ENCODE measurements at places on chromosomes 3 and 15.
A peak's percentile ranks its signal among the peaks of the same experiment; 100 is the strongest.

GRCh38 chr3:107414325-107414964 lies 37.2 kb downstream of the CCDC54 start:
- DNase-seq = no peak

DNA sequence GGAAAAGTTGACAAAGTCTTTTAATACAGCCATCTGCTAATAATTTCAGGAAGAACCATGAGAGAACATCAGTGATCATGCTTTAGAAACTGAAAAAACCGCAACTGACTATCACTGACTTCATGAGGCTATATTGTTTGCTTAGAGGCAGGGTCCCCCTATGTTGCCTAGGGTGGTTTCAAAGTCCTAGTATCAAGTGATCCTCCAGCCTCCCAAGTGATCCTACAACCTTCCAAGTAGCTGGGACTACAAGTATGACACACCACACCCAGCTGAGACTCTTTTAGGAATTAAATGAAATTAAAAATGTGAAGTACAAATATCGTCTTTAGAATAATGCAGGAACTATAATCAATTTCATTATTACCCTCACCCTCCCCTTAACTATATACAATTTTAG lies 58.3 kb upstream of the CSPG5 start:
- DNase-seq = no peak

GRCh38 chr15:66819084-66819483 lies 117.0 kb downstream of the SMAD6 start:
- no peak for DNase-seq

GRCh38 chr3:2822611-2823010 lies 287.6 kb downstream of the IL5RA start:
- DNase-seq = no peak

DNA sequence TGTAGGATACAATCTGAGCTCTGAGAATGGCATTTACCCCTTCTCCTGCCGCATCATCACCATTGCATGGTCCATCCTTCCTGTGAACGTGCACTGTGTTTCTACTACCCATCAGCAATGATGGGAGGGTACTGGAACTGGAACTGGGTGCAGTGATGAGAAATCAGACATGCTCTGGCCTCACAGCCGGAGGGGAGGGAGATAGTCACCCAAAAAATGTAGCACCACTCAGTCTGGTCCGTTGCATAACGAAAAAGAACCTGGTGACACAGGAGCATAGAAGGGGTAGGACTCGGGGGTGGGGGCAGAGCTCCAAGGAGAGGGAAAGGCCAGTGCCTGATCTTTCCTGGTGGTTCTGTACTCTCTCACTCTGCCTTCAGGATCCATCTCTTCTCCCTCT lies 205.0 kb downstream of the RPLP1 start:
- DNase-seq = no peak

DNA sequence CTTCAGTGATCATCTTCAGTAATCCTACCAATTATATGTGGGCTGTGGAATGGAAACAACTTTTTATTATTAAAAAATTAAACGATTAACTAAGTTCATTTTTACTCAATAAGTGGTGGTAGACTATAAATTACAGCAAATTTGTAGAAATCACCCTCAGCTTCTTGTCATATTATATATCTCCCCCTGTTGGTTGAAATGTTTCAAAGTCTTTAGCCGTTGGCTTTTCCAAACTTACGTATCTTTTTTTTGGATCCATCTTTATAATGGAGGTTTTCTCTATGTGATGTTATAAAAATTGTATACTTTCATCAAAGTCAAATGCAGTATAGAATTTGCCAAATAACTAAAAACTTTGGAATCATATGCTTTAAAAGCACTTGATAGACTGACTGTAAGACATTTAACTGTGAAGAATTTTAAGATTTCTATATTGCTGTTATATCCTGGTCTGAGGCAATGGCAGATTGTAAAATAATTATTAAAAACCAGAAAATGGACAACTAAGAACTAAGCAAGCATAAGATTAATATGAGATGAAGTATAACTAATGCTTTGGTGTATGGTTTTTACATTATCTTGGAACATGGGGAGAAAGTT lies 44.7 kb downstream of the ATP11B start:
- no peak for DNase-seq

DNA sequence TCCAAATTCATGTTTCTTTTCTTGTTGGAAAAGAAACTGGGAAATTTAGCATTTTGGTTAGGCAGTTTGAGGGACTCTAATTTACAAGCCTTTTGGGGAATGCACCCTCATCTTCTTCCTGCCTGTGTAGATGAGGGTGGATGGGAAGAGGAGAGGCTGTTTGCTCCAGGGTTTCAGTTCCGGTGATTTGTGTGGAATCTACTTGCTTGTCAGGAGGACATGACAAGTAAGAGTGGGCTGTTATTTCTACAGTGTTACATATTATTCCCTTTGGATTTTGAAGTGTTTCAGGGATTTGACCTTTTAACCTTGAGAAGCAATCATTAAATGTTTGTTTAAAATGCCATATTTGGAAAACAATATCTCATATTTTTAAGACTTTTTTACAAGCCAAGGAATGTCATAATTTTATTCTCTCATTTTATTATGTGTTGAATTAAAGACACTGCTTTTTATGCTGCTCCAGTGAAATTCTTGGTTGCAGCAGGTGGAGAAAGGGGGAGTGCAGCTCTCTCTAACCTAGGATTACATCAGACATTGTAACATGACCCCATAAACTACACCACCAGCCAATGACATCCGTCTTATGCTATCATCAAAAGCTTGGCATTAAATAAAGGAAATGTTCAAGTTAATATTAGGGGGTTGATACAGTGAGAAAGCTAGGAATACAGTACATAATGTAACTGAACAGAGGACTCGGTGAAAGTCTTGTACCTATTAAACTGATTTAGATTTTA lies 30.2 kb downstream of the PLAAT1 start:
- DNase-seq = no peak

- peak; percentile 48 for DNase-seq
These were observed 888 bp downstream of the PPP2R3A start for GRCh38 chr3:135966271-135966961.

DNA sequence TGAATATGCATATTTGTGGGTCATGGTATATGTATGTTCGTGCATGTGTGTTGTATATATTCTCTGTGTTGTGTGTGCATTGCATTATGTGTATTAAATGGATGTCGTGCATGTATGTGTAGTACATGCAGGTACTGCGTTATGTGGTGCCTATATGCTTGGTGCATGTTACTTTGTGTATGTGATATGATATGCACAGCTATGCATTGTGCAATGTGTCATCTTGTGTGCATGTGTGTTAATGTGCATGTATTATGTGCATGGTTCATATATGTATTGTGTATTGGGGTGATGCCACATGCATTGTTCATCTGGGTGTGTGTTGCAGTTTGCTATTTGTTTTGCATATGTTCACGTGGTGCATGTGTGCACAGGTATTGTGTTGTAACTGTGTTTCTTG lies 2.9 kb downstream of the GALNT15 start:
- DNase-seq = no peak

DNA sequence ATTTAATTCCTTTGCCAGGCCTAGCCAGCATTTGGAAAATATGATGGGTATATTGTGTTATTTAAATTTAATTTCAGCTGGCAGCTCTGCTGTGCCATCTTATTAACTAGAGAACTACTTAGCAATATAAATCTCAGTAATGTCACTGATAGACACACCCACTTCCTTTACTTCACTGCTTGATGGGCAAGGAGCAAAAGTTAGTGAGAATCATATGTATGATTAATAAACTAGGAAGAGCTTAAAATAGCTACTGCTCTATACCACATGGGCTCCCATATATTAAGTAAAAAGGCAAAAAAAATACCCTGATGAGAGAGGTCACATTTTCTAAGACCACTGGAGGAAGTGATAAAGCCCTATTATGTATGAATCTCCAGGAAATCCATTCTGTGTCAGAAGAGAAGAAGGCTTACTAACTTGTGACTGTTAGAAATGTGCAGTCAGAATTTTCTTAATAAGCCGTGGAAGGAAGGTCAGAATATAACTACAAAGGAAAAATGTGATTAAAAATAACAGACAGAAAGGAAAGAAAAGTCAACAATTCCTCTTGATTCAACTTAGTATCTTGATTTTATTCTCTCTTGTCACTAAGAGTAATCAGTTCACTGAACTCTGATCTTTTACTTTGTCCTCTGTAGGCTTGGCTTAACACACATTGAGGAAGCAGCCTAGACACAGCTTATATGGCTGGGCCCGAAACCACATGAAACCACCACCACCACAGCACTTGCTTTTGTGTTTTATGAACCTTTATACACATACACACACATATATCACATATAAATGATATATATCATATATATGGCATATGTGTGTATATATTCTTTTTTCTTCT lies 1233.9 kb upstream of the ALCAM start:
- no peak for DNase-seq

DNA sequence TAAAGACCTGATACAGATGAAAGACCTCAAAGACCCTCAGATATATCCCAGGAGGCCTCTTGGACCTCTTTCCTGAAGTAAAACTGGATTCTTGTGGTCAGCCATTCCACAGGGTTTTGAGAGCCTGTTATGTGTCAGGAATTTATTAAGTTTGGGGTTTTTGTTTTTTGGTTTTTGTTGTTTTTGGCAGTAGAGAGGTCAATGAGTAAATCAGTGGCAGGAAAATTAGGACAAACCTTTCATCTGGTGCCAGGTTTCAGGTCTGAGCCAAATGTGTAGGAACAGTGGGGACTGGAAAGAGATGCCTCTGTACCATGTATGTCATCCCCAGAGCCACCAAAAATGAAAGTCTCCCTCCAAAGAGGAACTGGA lies 520.4 kb upstream of the MDFIC2 start:
- no peak for DNase-seq

- DNase-seq = no peak
These were observed 14.5 kb upstream of the KBTBD12 start for GRCh38 chr3:127900536-127900935.

DNA sequence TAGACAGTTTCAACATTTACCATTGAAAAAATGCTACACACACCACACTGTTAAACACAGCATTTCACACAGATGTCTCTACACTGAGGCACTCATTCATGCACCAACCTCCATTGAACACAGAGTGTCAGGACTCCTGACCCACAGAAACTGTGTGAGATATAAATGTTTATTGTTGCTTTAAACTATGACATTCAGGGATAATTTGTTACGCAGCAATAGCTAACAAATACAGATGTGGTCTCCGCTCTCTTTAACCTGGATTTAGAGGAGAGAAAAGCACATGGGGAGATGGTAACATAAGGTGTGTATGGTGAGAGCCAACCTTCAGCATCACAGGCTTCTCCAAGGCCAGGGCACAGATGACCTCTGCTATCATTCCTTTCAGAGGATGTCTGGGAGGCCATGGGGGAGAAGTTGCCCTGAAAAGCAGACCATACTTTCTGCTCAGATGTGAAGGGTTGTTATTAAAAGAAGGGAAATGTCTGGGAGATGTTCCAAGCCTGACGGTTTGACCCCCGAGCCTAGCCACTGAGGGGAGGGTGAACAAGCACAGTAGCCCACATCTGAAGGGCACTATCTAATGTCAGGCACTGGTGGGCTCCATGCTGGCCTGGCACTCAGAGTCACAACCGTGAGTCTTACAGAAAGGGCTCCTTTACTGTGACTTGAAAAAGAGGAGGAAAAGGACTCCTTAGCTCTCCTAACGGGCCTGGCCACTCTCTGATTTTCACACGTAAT lies 284.5 kb upstream of the TLE3 start:
- DNase-seq = no peak

DNA sequence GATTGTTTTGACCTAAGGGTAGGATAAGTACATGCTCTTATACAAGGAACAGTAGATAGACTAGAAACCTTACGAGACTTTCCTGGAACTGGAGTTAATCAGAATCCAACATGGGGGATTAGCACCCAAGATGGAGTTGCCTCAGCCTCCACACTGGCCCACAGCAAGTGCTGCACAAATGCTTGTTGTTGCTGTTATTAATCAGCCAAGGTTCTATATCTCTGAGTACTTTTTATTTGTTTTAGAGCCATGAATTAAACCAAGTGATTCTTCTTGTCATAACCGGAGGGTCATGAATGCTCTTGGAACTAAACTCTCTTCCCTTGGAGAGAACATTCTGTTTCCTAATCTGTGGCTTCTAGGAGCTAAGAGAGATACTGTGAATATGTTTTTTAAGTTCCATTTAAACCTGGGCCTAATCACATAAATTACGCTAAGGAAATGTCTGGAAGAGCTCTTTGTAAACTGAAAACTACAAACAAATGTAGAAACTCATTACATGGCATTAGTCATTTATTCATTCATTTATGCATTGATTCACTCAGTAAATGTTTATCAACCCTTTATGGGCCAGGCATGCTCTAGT lies 5.7 kb upstream of the IL16 start:
- no peak for DNase-seq

DNA sequence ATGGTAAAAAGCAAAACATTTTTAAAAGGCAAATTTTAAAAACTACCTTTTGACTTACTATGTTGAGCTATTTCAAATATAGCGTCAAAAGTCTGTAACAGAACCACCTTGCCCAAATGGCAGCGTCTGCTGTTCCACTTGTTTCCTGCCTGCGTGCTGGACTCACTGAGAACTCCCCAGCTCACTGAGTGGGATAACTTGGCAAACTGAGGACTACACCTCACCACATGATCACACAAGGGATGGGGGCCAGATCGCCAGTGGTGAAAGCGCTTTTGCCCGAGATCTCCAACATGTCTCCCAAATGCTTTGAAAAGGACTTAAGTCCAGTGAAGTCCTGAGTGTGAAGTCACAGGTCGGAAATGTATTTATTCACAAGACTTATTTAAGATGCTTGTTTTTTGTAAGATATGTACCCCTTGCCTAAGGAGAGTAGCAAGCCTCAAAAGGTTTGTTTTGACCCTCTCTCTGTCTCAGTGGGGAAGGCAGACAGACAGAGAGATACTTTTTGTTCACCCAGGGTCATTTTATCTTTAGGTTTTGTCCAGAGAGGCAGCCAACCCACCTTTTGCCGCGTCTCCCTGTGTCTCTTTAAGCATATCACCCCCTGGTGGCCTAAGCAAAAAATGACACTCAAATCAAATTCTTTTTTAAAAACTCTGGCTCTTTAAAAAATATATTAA lies 192.6 kb downstream of the PDZRN3 start:
- peak; percentile 6 for DNase-seq

GRCh38 chr3:115146032-115146417 lies 1.1 kb downstream of the ZBTB20 start:
- peak; percentile 13 for DNase-seq

GRCh38 chr15:48392356-48392755 lies 61.1 kb downstream of the DUT start:
- no peak for DNase-seq

- DNase-seq = no peak
These were observed 148.9 kb downstream of the DNAJB8 start for GRCh38 chr3:128317698-128318231.

DNA sequence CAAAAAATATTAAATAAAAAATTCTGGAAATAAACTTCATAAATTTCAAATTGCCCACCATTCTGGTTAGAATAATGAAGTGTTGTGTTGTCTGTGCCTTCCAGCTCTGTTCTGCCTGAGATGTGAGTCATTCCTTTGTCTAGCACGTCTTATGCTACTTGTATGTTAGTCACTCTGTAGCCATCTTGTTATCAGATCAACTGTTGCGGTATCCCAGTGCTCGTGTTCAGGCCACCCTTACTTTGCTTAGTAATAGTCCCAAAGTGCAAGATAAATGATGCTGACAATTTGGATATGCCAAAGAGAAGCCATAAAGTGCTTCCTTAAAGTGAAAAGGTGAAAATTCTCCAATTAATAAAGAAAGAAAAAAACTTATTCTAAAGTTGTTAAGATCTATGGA lies 527.5 kb downstream of the NAALADL2 start:
- DNase-seq = no peak

Data from NCI-H345 (cell line).